ENCODE measurements at places on chromosomes 16 and 17.

DNA sequence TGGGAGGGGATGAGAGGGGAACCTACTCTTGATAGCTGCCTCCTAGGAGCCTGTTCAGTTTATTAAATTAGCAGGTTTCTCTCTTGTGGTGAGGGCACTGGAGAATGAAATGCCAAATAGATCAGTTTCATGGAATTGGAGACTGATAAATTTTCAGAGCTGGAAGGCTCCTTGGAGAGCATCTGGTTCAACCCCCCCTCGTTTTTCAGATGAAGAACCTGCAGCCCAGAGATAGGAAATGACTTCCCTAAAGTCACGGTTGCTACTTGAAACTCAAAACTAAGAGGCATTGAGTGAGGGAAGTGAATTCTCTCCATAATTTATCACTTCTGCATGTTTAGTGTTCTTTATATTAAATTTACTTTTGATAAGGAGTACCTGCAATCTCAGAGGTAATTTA, 366.0 kb upstream of the CCL2 start:
- no peak for DNase-seq

DNA sequence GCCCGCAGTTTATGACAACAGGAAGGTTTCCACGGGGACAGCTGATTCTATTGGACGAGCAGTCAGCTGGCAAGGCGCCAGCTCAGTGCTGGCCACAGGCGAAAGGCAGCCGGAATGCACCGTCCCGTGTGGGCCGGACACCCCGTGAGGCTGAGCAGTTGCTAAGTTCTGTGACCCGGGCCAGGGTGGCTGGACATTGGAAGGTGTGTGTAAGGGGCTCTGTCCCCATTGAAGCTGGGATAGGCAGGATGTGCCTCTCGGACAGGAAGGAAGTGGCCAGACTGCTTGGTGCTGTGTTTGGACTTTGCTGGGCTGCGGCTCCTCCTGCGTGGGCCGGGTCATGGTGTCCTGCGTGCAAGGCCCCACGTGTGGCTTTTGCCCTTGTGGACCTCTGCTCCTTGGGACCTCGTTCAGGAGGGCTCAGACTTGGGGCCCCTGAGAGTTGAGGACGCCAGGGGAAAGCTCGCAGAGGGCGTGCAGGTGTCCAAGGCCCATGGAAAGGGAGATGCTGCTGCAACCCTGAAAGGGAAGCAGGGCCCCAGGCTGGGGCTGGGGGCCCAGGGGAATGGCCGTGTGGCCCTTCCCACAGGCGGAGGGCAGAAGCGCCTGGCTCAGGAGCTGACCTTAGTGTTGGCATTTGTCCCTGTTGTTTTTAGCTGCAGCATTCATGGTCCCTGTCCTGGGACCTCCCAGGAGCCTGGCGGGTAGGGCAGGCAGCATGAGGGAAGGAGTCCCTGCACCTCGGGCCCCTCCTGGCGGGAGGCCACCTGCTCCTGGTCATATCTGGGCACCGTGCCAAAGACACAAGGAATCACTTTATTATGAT, 10.0 kb downstream of the BAIAP2 start:
- DNase-seq, result no peak

GRCh38 chr17:8949061-8949661, 16.3 kb downstream of the PIK3R5 start:
- peak; percentile 49 for DNase-seq

DNA sequence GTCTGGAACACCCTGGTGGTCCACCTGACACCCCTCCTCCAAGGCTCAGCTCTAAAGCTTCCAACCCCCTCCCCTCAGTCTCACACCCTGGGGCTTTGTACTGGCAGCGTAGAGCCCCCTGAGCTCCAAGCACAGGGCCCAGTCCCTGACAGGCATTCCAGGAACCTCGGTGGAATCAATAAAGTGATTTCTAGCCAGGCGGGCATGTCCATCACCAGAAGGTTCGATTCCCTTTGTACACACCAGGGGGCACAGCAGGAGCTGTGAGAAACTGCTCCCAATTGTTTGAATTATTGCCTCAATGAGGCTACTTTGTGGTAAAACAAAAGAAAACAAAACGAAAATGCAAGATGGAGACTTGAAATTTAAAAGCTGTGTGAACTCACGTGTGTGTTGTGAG, 51.8 kb downstream of the SMPD3 start:
- DNase-seq, result peak; percentile 56

GRCh38 chr17:64074704-64075426, 54.4 kb upstream of the ICAM2 start:
- DNase-seq, result no peak

GRCh38 chr17:12998461-12998860, 19.4 kb downstream of the ELAC2 start:
- no peak for DNase-seq

GRCh38 chr16:70331588-70332358, 14.9 kb upstream of the DDX19A start:
- DNase-seq, result peak; percentile 30

DNA sequence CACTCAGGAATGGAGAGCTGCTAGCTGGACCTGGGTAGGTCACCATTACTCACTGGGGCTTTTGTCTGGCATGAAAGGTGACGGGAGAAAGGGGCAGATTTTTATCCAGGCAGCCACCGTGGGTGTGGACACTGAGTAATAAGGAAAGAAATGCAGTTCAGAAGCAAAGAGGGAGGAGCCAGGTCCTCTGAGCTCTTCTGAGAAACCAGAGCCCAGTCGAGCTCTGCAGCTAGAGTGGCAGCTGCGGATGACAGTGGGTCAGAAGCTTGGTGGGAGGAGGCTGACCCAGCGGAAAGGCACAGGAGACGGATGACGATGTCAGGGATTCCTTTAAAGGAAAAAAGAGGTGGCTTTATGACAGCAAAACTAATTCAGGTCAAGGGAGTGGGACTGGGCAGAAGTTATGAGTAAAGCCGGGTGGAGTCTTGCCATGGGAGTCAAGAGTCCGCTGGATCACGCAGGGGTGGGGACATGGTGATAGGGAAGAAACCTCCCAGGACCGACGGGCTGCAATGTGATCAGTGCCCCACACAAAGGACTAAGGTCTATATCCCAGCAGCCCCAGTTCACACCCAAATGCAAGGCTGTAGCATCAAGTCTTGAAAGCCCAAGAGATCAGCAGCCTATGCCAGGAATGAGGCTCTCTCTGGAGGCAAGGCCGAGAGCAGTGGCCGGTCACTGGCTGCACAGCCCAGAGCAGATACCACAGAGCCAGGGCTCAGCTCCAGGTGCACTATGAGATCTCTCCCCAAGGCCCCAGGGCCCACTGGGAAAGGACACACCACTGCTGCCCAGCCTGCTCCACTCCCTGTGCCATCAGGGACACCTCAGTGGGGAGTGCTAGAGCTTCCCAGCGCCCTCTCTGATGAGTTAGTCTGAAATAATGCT, 6.3 kb upstream of the MNT start:
- peak; percentile 29 for DNase-seq

DNA sequence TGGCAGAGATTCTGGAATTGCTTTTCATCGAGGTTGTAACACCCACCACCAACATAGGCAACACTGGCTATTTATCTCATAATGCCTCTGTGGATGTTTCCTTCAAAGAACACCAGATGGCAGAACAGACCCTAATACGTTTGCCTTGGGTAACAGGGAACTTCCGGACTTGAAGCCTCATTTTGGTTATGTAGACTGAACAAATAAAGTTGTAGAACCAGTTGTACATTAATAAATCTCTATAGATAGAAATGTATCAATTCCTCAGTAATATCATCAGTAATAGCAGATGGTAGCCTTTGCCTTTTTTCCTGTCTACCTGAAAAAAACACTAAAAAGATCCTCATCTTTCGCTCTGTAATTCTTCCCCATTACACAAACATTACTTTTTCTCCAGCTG, 25.9 kb upstream of the APOH start:
- DNase-seq, result peak; percentile 20

GRCh38 chr16:10865991-10866966, 10.7 kb upstream of the CIITA start:
- no peak for DNase-seq

- DNase-seq, result no peak
Observed at GRCh38 chr16:55100100-55100499, 169.4 kb downstream of the IRX5 start.

DNA sequence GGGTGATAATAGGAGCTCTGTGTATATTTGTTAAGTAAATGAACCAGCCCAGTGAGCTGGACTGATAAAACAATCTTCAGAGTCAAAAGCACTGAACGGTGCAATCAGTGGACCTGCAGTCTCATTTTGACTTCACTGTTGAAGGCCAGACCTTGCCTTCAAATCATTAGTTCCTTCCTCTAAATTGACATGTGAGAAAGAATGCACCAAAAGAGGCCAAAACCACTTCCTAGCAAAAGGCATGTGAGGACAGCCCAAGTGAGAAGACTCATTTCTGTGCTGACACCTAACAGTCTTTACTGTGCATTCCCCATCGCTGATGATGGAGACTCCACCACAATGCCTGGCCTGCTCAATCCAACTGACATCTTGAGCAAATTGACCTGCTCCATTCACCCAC, 10.6 kb downstream of the GTF3C1 start:
- no peak for DNase-seq

DNA sequence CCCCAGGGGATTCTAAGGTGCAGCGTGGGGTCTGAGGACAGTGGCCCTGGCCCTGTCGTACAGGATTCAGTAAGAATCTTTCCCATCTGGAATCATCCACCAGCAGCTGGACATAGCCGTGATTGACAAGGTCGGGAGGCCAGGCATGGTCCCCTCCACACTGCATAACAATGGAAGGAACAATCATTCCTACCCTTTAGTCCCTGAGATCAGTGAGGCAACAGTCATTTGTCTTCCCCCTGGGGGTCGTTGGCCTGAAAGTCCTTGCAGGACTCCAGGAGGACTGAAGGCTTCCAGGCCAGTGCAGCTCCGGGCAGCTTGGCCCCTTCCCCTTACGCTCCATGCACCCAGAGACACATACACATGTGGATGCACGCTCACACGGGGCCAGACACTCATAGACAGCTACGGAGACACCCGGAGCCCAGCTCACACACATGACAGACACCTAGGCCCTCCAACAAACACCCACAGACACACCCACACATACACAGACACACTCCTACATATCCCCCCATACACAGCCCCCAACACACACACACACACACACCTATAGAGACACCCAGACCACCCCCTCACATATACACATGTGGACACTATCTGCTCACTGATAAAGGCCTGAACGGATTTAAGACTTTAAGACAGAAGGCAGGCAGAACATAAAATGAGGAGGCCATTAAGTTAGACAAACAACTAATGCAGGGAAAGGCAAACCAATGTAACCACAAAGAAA, 42.9 kb downstream of the LITAF start:
- DNase-seq, result no peak

- no peak for DNase-seq
Observed at GRCh38 chr17:29718446-29719039, 95.8 kb upstream of the CORO6 start.

Measured in stimulated activated CD4-positive, alpha-beta T cell treated with anti-CD3 and anti-CD28 coated beads, Interleukin-15, amount 100 ng/mL, for 24 hours (primary cell).